ENCODE measurements at places on chromosomes 12 and 14.
A peak's percentile ranks its signal among the peaks of the same experiment; 100 is the strongest.

- peak; percentile 37 for DNase-seq
Observed at GRCh38 chr14:24071144-24071697, at the start of gene CPNE6. Gene CPNE6 (plus strand): TSS chr14:24071562. CDS start chr14:24072937, 1,375 bp downstream.

DNA sequence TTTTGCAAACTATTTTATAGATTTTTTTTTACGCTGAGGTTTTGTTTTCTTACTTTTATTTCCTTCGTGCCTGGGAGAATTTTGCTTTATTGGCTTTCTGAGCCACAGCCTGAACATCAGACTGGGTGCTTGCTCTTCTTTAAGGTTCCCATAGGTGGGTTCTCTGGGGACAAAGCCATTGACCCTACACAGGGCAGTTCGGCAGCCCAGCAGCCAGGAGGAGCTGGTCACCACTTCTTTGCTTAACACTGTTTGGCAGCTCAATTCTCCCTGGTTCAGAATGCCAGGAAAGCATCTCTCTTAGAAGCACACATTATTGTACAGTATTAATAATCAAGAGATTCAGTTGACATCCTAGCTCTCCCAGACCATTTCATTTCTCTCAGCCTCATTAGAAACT, 140.8 kb upstream of the NEDD1 start:
- no peak for DNase-seq

DNA sequence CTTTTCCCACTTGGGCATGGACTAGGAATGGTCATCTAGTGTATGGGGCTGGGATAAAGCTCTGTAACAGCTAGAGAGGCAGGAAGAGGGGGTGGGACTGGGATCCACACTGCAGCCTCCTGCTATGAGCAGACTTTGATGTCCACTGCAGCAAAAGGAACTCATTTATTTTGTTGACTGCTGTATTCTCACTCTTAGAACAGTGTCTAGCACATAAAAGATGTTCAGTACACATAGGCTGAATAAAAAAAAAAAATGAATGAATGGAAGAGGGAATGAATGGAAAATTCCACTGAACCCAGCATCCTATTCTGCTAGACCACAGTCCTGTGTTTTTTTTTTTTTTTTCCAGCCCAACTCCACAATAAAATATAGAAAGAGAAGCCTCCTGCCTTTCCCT, 106.2 kb upstream of the NOS1 start:
- no peak for DNase-seq

DNA sequence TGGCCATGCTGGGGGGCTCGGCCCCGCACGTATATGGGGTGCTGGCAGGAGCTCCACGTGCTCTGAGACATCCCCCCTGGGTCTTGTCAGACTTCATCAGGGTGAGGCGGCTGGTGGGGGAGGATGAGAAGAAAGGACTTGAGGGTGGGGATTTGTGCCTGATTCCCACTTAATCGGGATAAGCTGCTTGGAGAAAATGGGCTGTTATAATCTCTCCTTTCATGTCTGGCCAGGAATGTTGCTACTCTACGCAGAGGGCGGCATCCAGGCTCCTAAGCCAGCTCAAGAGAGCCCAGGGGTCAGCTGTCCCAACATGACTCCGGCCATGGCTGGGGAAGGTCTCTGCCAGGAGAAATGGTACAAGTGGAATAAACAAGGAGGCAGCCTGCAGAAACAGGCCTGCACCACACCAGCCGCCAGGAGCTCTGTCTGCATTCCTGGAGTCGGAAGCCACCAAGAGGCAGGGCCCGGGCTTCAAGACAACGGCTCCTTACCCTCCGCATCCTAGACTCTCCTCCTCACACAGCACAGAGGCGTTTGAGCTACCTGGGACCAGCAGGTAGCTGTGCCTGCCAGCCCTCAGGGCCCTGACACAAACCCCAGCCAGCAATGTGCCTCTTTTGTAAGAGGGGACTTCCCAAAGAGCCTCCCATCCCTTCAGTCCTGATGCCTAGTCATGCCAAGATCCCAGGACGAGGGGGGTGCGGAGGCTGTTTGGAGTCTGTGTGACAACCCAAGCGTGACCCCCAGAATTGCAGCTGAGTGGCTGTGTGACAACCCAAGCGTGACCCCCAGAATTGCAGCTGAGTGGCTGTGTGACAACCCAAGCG, 195.8 kb upstream of the DIO3 start:
- no peak for DNase-seq

GRCh38 chr12:46774322-46774633, 51.5 kb downstream of the SLC38A4 start:
- DNase-seq = no peak

GRCh38 chr12:124130691-124131591, 157.9 kb downstream of the ZNF664 start:
- DNase-seq = no peak

- no peak for DNase-seq
Observed at GRCh38 chr14:55747186-55747585, 167.2 kb downstream of the KTN1 start.

DNA sequence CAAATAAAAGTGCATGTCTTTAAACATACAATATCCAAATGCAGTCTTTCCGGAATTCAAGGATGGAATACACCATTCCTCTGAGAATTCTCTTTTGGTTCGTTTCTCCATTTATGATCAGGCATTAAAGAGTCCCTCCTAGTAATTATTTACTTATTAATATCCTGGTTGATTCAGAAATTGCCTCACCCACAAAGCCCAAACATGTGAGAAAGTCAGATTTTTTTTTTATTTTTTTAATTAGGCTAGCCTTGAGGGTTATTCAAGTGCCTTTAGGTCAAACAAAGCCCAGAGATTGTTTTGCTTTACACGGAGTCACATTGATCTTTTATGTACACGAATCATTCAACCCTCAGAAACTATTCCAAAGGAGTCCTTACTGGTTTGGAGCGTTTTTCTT, 6.4 kb upstream of the TSPAN8 start:
- DNase-seq = no peak

DNA sequence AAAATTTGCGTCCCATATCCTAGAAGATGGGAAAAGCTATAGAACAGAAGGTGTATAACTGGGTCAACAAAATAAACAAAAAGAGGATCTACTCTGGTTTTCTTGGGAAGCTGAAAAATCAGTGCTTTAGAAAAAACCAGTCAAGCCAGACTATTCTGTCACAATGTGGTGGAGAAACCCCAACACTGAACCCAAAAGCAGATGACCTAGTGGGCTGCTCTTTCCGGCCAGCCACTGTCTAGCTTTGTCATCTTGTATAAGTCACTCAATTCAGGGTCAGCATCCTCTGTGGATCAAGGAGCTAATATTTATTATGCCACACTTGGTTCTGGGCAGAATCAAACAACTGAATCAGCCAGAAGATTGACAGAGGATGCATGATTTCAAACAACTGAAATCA, 26.6 kb upstream of the TMCC3 start:
- no peak for DNase-seq

DNA sequence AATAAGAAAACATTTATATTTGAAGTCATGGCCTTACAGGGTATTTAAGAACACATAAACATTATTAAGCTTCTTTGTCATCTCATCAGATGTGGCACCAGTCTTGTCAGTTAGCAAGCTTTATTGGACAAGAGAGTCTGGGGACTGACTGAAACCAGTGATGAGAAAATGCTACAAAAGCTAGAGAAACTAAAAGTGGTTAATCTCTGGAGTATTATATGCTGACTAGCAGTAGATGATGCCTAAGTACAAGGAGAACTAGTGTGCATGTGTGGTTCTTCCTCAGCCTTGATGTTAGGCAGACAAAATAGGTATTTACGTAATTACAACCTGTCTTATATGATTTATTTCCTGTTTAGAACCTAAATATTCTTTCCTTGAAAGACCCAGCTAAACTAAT, 176.5 kb downstream of the CPNE8 start:
- no peak for DNase-seq

- DNase-seq = no peak
Observed at GRCh38 chr12:13304924-13305323, 108.4 kb downstream of the EMP1 start.

GRCh38 chr14:53840444-53840843, 116.2 kb downstream of the BMP4 start:
- DNase-seq = no peak

- DNase-seq = no peak
Observed at GRCh38 chr14:23355871-23356435, 3.3 kb upstream of the SLC22A17 start.

GRCh38 chr12:1777798-1778197, 42.6 kb upstream of the LRTM2 start:
- no peak for DNase-seq

Measured in D721Med (cell line).